ENCODE measurements at places on chromosomes 2 and 18. TPM values are rescaled to one million over a fixed set of nuclear protein-coding genes. Genes with fewer than 3 reads are reported as not detected.

UGT1A8 gene
- total RNA-seq: not detected

SOX11 gene
- total RNA-seq: not detected

LIPG gene
- not detected for total RNA-seq

CCL20 gene
- total RNA-seq: 137 TPM

TCF23 gene
- not detected for total RNA-seq

SH3BP4 gene
- not detected for total RNA-seq

C1QL2 gene
- total RNA-seq: not detected

PGAP1 gene
- total RNA-seq: 41.6 TPM

IAH1 gene
- 65.1 TPM for total RNA-seq

LOXL3 gene
- 4.4 TPM for total RNA-seq

- ATAC-seq: no peak
Measured at GRCh38 chr18:28019425-28020108, 157.4 kb downstream of the CDH2 start.

DNA sequence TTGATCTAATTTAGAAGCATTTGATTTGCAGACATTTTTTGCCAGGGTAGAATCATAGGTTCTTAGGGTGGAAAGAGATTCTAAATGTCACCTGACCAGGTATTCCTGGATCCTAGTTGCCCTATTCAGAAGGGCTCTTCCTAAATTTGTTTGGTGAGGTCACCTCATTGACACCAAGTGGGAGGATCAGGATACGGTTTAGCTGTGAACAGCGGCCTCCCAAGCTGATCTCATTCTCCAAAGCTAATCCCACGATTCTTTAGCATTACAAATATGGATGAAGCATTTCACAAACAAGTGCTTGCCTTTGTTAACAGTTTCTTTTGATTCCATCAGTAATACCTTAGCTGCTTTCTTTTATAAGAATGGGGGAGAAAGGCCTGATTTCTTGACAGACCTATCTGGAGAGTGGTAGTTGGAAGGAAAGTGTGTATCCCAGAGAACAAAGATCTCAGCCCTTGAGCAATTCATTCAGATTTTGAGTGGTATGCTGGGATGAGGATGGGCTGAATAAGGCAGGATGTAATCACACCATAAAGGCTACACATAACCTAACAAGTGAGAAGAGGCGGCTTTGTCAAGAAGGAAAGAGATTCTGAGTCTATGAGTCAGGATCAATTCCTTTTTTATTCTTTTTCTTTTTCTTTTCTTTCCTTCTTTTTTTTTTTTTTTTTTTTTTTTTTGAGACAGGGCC is 16.6 kb downstream of the KCTD1 start:
- no peak for ATAC-seq

- peak; percentile 19 for ATAC-seq
Measured at GRCh38 chr2:37232131-37232933, 874 bp downstream of the NDUFAF7 start.

DNA sequence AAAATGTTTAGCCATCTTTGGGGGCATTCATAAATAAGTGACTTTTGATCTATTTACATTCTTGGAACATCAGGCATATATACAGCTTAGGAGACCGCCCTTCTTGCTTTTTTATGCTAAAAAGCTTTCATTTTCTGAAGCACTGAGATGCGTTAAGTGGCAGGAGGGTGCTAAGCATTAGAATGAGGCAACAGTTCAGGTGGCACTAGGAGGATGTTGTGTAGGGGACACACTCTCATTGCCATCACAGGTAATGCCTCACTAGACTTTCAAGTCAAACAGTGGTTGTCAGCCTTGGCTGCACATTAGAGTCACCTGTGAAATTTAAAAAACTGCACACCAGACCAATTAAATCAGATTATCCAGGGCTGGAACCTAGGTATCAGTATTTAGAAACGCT is 39.1 kb downstream of the EHBP1 start:
- no peak for ATAC-seq

DNA sequence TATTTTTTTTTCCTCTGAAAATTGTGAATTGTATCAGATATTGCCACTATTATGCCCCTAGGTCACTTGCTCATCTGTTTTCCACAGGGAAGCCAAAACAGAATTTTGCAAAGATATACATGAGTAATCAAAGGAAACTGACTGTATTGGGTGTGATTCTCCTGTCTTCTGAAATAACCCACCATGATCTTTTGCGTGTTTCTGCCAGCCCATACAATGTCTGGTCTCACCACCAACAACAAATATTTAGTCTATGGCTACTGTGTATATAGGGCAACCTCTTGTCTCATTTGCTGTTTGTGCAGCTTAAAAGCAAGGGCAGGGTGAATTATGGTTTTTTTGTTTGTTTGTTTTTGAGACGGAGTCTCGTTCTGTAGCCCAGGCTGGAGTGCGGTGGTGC is 26.5 kb downstream of the EPAS1 start:
- ATAC-seq: no peak

GRCh38 chr18:71168557-71169145 is 879.8 kb downstream of the SOCS6 start:
- ATAC-seq: no peak

DNA sequence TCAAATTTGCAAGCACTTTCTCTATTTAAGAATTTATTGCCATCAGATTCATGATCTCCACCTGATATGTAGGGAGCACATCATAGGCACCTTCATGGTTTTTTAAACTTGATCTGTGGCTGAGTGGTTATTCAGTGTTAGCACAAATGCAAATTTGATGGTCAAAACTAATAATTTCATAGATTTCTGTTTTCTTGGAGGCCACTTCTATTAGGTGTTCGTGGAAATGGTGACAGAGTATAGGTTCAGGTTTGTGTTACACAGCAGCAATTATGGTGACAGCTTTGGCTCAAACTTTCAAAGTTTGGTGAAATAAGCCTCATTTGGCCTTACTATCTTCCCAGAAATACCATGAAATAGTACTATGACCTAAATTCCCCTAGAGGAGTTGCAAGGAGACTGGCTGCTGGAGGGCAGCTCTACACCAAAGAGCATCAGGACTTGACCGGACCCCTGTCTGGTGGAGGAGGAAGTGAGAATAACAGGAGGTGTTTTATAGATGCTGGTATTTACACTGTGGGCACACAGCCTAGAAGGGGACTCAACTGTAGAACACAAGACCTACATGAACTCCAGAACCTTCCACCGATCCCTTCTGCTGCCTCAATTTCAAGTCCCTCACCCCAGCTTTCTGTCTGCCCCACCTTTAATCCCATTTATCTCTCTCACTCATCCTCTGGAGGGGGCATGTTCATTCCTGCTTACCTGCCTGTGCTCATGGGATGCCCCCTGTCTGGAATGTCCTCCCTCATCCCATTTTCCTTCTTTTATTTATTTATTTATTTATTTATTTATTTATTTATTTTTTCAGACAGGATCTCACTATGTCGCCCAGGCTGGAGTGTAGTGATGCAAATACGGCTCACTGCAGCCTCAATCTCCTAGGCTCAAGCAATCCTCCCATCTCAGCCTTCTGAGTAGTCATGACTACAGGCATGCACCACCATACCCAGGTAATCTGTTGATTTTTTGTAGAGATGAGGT is 132.9 kb upstream of the SIX2 start:
- ATAC-seq: no peak

GRCh38 chr2:45193581-45193980 is 184.3 kb upstream of the SIX2 start:
- ATAC-seq: no peak

- ATAC-seq: no peak
Measured at GRCh38 chr2:120712180-120712681, 23.4 kb upstream of the GLI2 start.

GRCh38 chr2:241558532-241559322 is at the start of gene BOK:
BOK (plus strand) TSS chr2:241558745; CDS start chr2:241559484, 739 bp downstream.
- peak; percentile 9 for ATAC-seq

GRCh38 chr2:106288873-106289272 is 94.8 kb upstream of the UXS1 start:
- no peak for ATAC-seq

DNA sequence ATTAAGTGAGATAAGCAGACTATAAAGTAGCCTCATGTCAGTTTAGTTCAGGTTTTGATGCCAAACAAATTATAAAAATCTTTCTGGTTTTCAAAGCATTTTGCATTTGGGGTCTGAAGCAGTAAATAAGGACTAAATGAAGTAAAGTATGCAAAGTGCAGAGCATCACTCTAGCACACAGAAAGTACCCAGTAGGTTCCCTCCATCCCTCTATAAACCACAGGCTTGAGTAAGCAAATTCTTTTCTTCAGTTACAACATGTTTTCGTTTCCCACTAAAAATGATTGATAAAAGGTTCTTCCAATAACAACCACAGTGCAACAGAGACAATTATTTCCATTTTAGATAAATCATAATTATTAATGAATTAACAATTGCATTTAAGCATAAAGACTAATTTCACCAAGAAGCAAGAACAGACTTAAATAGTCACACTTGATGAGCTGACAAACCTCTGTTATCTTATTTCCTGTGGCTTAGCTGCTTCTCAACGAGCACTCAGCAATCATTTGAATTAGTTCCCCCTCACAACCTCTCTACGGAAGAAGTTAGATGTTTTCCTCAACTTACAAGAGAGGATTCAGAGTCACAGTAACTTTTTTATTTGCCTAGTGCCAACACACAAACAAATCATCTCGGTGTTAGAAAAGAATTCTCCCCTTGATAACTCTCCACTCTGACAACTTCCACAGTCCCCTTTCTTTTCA is 249.8 kb downstream of the NBAS start:
- ATAC-seq: peak; percentile 31

DNA sequence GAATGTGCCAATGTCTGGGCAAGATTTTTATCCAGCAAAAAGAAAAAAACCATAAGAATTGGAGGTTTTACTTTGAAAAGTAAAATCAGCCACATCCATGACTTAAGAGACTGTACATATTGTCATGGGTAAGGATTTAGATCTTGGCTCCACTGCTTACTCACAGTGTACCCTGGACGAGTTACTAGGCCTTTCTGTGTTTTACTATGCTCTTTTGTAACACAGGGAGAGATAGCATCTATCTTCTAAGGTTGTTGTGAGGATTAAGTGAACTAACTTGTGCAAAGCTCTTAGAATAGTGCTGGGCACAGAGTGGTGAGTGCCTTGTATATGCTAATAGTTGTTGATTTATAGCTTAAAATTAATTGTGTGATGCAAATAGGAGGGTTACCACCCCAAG is 255.9 kb downstream of the NEDD4L start:
- no peak for ATAC-seq

GRCh38 chr2:42464631-42465030 is 29.2 kb downstream of the KCNG3 start:
- no peak for ATAC-seq

DNA sequence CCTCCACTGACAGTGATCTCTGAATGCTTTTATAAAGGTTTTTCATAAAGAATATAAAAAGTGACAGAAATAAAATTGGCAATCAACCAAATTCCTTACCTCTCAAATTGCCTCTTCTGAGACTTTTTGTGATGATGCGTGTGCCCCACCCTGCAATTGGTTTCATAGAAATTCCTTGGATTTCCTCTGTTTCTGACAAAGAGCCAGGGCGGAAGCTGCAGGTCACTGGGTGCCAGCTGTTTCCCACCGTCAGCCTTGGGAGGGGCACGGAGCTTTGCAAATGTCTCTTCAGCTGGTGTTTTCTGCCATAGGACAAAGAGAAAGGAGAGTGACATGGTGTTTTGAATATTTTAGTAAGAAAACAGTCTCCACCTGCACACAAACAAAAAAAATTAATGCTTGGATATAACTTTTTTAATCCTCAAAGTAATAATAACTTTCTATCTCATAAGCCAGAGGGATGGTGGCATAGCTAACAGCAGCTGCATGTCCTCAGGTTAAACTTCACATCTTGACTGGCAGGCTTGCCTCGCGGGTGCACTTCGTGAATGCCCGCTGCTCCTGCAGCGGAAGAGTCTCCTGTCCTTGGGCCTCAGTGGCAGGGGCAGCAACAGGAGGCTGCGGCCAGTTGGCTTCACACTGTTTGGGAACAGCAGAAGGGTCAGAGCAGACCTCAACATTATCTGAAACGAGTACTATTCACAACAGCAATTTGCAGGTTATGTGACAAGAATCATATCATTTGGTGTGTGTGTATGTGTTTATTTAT is 24.7 kb downstream of the AGAP1 start:
- ATAC-seq: no peak

DNA sequence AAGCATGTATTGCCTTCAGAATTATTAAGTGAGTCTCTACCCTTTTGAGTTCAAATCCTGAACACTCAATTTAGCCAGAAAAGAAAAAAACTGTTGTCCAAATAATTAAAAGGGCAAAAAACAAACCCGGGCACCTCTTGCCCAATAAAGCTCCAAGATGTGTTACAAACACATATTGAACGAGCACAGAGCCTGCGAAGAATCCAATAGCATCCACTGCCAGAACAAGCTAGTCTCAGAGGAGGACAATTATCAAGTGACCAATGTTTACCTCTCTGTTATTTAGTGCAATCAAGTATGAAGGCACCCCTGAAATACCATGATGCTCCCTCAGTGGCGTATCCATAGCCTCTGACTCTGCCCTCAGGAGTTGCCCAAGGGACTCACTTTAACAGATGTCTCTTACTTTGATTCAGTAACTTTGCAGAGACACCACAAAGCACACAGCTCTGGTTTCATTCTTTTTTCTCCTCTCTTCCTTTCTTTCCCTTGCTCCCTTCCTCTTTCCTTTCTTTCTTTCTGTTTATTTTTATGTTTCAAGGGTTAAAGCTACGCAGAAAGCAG is 93.5 kb upstream of the SPATS2L start:
- ATAC-seq: no peak

DNA sequence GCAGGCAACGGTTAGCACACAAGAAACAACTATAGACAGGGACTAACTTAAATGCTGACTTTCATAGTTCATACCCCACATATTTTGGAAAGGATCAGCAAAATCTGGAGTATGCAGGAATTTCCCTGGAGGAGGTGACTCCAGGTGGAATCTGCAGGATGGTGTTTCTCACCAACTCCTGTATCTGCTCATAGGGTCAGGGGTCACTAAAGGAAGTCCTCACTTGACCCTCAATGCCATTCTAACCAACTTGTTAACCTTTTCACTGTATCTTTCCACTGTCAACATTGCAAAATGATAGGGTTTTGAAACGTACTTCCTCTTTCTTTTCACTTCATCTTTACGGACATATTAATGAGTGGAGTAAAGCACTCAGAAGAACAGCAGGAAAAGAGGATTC is 207.0 kb upstream of the CXCR4 start:
- ATAC-seq: no peak

DNA sequence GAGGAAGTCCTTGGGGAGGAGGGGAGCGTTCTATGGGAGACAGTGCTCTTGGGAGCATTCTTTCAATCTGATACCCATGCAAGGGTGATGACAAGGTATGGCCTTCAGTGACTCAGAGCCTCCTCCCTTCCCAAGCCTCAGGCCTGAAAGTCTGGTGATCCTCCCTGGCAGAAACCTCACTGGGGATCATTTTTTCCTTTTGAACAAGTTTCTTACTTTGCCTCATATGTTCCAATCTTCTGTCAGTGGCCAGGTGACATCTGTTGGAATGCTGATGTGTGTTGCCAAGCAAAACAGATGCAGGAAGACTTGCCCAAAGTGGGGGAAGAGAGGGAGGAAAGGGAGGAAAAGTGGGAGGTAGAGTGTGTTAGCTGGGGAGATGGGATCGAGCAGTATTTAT is 224.8 kb downstream of the NEDD4L start:
- no peak for ATAC-seq

DNA sequence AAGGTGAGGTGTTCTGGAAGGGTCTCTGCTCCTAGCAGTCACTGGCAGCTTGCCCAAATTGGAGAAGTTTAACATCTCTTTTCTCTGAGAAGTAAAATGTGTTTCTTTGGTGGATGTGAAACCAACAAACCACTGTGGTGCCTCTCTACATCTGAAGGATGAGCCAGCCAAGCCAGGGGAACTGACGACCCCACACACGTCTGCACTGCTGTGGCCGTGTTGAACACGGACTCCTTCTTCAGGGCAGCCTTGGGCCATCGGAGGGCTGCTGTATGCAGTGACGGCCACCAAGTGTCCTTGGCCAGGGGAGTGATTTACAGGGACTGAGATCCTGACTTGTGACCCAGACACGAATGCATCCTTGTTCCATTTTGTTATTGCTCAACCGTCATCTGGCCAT is 207.8 kb downstream of the ACKR3 start:
- no peak for ATAC-seq
